ENCODE measurements at places on chromosomes 12 and 14.

GRCh38 chr12:122937622-122938091, 28.6 kb downstream of the ABCB9 start:
- DNase-seq, result no peak

GRCh38 chr12:55847603-55848291, 5.0 kb upstream of the MMP19 start:
- no peak for DNase-seq

DNA sequence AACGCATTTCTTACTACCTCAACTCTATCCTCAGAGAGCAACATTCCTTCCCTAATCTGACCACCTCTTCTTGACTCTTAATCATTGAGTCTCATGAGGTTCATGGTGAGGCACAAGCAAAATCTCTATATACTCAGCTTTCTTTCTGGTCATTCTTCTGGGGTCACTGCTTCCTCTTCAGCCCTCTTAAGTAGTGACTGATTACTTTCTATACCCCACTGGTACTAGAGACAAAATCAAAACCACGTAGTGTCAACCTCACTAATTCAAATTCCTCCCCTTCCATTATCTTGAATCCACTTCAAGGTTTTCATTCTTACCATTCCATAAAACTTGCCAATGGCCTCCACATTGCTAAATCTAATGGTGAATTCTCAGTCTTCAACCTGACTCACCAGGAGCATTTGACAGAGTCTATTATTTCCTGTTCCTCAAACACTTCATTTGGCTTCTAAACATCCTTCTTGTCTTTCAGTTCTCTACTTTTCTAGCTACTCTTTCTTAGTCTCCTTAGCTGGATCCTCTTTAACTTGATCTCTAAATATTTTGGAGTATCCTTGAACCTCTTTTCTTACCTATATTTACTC, 6.8 kb downstream of the WDHD1 start:
- DNase-seq, result no peak

GRCh38 chr12:117485984-117486839, 124.8 kb upstream of the NOS1 start:
- no peak for DNase-seq

GRCh38 chr14:97491697-97492096, 694.5 kb downstream of the VRK1 start:
- DNase-seq, result no peak

DNA sequence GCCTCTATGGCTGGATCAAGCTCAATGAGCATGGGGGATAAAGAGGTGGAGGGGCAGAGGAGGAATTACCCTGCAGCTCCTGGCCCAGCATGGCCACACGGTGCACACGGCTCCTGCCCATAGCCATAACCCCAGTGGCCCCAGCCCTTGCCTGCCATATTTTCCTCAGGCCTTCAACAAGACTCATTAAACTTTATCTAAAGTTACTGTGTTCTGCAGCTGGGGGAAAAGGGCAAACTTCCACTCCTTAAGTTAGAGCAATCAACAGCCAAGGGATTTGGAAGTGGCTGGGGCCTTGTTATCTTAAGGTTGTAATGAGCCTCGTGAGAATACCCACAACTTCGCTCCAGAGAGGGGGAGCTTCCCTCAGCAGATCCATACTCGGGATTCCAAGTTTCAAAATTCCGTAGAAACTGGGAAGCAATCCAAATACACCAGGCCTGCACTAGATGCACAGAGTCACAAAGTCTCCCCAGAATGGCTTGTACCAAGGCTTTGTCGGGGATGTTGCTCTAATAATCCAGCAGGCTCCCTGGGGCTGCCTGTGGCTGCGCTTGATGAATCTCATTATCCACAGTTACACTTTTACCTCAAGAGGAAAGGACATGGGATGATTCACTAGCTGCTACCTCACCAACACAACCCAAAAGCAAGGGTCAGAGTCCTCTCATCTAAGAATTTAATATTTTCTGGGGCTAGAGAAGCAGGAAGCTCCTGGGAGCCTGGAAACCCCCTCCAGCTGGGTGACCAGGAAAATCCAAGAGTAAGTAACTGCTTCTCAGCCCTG, 13.0 kb upstream of the OR6J1 start:
- DNase-seq, result no peak

GRCh38 chr12:49881415-49882247, 22.1 kb downstream of the FAIM2 start:
- no peak for DNase-seq

GRCh38 chr14:50750323-50750722, 80.6 kb downstream of the NIN start:
- no peak for DNase-seq

DNA sequence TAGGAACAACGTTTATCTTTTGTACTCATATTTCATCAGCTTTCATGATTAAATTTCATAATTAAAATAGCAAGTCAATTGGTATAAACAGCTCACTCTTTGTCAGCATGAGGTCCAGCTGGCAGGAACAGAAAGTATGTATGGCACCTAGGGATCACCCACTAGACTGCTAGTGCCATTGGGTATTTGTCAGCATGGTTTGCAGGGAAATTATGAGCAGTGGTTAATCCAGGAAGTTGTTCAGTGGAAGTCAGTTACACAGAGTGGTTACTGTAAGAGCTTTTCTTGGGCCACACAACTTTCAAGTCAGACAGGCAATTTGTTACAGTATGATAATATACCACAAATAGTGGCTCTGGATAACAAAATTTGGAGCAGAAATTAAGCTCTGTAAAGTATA, 340.3 kb upstream of the RGS6 start:
- peak; percentile 40 for DNase-seq

- DNase-seq, result no peak
Measured at GRCh38 chr12:32549675-32550079, 129.4 kb upstream of the DNM1L start.

GRCh38 chr12:28189784-28190320, 404 bp upstream of the CCDC91 start:
- peak; percentile 17 for DNase-seq

DNA sequence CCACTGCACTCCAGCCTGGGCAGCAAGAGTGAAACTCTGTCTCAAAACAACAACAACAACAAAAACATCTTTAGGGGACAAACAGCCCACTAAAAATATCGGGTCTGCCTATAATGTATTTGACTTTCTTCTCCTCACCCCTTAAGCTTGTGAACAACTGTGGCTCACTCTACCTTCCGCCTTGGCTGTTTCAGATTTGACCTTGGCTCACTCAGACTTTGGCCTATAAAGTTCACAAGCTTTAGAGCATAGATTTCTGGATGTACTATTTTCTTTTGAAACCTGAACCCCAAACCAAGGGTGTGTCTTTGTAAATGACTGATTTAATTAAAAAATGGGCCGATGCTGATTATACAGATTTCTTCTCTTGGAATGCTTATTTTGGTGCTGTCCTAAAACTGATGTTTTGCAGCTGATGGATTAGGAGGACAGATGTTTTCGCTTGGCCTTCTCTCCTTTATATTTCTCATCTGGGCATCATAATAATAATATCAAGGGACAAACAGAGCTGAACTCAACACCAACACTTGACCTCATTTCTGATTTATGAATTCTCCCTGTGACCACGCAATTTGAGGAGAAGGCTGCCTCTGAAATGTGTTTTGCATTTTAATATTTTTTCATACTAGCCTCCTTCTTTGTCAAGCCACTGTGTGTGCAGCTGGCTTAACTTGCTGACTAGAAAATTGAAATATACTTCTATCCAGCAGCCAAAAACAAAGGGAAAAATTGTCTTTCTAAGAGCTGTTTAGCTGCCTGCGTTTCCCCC, 40.2 kb upstream of the RASSF3 start:
- DNase-seq, result no peak

GRCh38 chr12:81329085-81329484, 251.2 kb downstream of the ACSS3 start:
- no peak for DNase-seq

DNA sequence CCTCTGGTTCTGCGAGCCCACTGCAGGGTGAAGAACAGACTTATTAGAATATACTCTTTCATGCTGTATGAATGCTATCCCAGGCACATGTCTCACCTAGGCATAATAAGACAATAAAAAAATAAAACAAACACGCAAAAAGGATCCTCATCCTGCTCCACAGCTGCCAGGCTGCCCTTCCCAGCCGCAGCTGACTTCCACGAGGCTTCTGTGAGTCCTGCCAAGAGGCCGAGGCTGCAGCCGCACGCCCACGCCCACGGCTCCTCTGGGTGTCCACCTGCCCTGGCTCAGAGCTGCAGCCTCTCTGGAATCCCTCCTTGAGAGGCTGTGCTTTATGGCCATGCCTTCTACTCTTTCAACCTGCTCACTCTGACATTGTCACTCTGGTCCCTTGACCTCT, 6.9 kb downstream of the SMIM41 start:
- no peak for DNase-seq

GRCh38 chr12:47942614-47943225, 20.7 kb upstream of the TMEM106C start:
- no peak for DNase-seq

DNA sequence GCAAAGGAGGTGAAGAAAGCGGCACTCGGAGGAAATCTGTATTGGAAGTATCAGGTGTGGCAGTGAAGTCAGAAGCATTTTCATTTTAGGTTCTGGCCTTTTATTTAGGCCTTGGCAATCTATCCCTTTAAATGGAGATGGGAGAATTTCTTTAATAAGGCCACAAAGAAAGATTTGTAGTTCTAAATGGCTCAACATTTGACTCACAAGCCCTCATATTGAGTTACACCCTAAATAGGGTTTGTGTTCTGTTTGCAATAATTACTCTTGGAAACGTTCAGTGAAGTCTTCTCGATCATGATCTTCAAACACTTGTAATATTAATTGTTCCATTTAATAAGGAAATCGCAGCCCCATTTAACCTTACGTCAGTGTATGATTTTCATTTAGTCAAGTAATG, 25.3 kb upstream of the TMEM260 start:
- DNase-seq, result no peak

- peak; percentile 67 for DNase-seq
Measured at GRCh38 chr14:65287264-65288131, 125.0 kb upstream of the FUT8 start.

DNA sequence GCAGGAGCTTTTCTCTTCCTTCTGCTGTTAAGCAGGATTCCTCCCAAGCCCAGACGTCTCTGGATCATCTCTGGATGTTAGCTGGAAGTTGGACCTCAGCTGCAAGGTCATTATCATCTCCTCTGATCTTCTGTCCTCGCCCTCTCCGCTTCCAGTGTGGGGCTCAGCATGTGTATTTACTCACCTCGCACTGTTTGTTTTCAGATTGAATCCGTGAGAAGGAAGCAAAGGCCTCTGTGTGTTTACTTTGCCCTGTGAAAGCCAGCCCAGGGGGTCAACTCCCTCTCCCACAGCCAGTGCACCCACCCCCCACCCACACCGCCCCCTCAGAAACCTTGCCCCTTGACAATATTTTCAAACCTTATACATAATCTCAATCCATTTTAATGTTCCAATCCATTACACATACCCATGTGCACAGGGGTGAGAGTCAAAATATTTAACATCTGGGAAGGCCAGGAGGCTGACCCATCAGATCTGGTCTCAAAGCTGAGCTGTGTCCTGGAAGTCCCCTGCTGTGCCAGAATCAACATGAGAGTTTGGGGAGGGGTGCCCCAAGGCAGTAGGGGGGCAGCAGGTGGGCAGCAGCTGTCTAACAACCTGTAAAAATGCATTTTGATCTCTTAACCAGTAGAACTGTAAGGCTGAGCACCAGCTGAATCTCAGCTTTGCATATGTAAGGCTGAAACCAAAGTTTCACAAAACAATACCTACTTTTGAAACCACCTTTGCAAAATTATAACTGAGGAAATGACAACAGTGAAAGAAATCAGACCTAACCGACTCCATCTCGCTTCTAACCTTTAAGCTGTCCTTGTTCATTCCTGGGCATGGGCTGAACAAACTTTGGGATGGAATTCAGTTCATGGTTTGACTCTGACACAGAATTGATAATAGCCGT, 157.9 kb downstream of the ZNF664 start:
- no peak for DNase-seq

DNA sequence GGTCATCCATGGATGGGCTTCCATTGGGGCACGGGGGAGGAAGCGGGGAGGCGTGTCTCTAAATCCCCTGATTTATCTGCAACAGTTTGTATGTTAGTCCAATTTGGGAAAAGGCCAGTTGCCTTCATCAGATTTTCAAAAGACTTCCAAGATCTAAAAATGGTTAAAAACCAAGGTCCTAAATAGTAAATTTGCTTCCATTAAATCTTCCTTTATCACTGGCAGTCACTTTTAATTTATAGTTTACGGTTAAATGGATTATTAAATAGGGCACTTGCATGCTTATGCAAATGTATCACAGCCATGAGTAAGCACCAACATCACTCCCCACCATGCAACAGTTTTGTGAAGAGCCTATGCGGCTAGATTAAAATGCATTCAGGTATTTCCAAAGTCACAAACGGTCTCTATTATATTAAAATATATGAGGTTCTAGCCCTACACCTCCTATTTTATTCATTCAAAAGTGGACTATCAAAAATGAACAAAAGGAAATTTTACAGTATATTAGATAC, 108.2 kb upstream of the GPHB5 start:
- DNase-seq, result no peak

DNA sequence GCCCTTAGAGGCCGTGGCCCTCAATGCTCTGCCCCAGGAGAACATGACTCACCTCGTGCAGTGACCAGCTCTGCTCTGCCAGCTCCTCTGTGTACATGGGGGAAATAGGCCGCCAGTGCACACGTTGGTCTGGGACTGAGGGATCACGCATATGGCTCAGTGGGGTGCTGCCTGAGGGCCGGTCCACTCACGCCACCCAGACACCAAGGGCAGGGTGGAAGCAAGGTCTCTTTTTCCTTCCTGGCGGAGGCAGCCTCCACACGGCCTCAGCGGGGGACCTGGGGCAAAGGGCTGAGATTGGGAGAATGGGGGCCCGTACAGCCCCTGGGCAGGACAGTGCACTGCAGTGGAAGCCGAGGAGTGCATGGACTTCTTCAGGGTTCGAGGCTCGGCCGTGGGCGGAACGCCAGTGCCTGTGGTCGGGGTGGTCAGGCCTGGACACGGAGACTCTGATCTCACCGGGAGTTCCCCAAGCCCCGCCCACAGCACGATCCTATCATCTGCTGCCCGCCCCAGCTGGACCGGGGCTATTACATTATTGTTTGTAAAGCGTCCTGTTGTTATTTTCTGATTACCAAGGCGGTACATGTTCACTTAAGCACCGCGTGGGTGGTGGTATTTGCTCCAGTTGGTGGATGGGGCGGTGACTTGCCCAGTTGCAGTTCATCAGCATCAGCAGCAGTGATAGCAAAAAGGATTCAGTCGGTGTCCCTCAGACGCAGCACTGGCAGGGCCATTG, 38.8 kb upstream of the TDRD9 start:
- no peak for DNase-seq

DNA sequence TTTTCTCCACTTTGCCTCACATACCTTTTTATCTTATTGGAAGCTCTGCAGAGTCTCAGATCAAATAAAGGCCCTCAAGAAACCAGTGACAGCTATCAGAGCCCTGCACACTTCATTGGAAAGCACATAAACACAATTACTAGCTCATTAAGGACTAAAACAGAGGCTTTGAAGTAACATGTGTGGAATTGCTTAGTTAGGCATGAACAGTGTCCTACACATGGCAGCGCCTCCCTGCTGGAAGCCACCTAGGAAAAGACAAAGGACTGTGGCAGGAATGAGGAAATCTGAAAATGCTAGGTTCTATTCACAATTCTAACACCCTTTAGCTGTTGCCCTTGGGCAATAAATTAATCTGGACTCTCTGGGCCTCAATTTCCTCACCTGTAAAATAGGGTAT, 89.4 kb downstream of the SUDS3 start:
- DNase-seq, result no peak

- no peak for DNase-seq
Measured at GRCh38 chr12:52238916-52239646, 6.0 kb downstream of the KRT7 start.
